Esophagus squamous epithelium (tissue), 5 donors: ENCODE measurements at places on chromosomes 6 and 20.

- no peak for DNase-seq
These were observed 10.2 kb upstream of the EPB41L1 start for GRCh38 chr20:36144336-36144735.

DNA sequence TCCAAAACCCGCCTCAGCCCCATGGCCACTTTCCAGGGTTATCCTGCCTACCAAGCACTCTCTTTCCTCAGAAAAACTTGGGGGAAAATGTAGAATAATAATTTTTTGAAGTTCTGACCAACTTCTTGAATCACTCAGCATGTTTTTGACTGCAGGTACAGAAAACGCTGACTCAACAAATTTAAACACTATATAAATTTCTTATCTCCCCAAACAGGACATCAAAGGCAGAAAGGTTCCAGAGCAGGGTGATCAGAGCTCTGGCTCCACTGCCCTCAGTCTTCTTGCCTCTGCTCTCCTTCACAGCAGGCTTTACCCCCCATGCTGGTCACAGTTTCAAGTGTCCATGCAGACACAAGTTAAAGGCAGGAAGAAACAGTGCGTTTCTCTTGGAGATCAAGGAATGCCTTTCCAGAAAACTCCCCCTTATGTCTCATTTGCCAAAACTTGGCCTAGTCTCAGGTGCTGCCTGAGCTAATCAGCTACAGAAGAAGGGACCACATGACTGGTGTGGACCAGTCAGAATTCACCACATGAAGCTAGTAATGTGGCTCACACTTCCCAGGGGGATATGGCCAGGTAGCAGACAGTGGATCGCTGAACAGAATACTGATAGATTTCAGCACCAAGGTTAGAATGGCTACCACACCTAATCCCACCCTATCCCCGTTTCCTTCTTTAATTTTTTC is 24.4 kb upstream of the SLC17A3 start:
- DNase-seq: no peak

DNA sequence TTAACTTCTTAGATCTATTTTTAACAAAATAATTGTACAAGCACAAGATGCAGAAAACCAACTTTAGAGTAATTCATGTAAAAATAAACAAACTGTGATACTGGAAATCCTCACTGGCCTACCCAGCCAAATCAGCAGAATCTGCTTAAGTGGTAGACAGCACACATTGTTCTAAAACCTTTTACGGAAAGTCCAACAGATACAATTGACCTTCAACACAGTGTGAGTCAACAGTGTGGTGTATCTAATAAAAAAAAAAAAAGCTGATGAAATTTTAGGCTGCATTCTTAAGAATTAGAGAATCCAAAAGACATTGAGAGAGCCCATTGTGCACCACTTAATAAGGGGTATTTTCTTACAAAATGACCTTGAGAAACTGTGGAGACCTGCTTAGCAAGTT is 174.5 kb downstream of the COL21A1 start:
- no peak for DNase-seq

DNA sequence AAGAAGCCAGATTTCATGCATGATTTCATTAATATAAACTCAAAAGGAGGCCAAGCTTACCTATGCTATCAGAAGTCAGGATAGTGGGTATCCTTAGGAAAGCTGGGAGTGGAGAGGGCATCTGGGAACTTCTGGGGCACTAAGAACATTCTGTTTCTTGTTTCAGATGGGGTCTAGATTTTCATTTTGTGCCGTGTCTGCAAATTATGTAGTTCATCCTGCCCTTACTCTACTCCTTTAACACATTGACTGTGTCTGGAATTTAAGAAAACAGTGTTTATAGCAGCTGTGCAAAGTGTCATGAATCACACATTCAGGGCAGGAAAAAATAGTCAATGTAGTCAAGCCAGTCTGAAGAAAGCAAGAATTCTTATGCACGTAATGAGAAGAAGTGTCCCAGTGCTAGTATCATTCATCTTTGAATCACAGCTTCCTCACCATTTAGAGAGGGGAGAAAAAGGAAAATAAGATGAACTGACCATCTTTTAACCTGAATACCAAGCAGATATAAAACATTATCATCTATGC is 11.6 kb upstream of the SPTLC3 start:
- DNase-seq: no peak

GRCh38 chr6:6191909-6192308 is 128.6 kb downstream of the F13A1 start:
- no peak for DNase-seq

DNA sequence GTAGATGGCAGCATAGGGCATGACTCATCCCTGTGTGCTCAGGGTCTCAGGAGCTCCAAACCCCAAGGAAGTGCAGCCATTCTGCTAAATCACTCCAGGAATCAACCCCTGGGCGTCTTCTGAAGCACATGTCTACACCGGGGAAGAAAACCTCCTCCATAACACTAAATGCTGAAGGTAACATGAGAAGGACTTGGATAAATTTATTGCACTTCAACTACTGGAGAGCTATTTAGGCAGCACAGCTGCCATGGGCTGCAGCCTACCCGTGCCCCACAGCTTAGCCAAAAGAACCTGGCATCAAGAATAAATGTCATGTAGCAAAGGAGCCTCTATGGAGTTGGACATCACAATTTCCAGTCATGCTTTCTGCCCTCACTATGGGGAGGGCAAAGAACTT is 152.4 kb upstream of the PROKR2 start:
- no peak for DNase-seq

- DNase-seq: no peak
These were observed 19.8 kb upstream of the TREM1 start for GRCh38 chr6:41306187-41306854.

DNA sequence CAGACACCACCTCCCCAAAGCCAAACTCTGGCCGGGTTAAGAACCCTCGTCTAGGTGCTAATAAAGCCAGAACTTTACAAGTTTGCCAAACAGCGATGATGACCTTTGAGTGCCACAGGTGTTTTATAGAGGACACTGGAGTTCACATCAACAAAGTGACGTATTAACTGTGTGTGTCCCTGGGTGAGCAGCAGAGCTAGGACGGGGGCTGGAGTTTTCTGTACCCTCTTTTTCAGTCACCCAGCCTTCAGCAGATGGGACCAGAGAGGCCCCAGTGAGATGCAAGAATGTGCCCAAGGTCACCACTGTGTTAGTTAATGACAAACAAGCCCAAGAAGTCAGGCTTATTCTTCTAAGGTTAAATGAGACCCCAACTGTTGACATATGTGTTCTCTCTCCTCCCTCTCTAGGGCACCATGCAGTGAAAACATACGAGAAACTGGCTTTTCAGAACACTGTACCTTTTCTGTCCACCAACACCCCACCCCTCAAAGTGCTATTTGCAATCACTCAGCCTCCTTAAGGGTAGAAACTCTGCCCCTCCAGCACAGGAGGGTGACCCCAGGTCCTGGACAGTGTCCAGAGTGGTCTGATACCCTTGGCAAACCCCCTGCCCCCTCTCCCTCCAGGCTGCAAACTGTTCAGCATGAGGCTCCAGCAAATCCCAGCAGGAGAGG is 5.2 kb downstream of the SDC4 start:
- DNase-seq: no peak

- no peak for DNase-seq
These were observed 20.8 kb upstream of the SLCO4A1 start for GRCh38 chr20:62621251-62622110.

DNA sequence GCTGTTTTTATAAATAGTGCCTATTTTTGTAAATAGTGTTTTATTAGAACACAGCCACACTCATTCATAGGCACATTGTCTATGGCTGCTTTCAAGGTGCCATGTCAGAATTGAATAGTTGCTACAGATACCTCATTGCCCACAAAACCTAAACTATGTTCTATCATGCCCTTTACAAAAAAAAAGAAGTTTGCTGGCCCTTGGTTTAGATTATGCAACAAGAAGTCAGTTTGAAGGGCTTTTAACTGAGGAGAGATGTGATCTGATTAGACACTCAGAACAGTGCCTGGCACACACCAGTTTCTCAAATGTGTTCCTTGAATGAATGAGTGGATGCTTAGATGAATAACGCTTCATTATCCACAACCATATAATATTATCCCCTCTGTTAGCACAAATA is 366.1 kb downstream of the MAFB start:
- no peak for DNase-seq

DNA sequence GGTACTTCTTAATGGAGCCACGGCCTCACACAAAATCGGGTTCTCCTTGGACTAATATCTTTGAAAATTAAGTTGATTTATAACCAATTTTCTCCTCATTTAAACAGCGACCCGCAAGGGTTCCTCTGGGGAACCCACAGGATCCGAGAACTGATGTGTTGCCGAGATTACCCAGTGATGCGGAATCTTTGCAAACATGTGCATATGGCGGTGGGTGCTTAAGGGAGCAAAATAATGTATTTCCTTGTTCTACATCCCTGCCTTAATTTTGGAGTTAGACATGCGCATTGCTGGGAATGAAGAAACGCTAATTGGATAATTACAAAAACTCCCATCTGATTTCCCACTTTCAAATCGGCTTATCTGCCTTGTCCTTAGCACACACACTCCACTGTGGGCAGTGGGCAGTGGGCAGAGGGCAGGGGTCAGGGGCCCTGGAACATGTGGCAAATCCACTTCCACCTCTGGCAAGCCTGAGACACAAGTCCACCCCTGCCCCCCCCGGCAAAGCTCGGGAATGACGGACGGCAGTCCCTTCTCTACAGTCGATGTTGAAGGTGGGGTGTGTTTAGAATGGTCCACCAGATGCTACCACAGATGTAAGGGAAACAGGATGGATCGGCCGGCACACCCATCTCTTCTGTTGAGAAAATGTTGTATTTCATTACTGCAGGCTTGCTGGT is 137.4 kb upstream of the CDH4 start:
- no peak for DNase-seq

- no peak for DNase-seq
These were observed 45.5 kb upstream of the GLP1R start for GRCh38 chr6:39003072-39003471.

DNA sequence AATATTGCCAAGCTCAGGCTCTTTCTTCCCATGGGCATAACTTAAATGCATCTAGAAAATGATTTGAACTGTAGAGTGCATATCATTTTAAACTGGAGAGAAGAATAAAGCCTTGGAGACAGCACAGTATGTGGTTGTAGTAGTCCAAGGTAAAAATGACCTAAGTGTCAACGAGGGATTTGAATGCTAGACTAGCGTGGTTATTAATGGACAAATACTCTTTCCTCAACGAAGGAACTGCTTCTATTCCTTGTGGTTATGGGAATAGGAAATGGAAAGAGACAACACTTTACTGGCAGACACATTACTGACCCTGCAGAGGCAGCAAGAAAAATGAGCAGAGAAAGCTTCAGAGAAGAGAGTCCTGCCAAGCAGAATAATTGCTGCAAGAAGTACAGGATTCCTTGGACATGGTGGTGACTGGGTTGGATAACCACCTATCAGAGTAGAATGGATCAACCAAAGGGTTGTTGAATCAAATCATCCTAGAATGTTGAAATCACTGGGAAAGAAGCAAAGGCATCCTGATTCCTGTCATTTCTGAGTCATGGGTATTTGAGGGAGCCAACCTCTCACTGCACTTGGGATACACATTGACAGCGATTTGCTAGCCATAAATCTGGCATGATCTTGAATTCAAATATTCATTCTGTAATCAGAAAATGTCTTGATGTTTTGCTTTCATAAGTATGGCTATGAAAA is 258.1 kb upstream of the EPHA7 start:
- DNase-seq: no peak

GRCh38 chr20:6831461-6831860 is 64.0 kb downstream of the BMP2 start:
- DNase-seq: no peak

GRCh38 chr20:50510706-50511542 is 741 bp downstream of the PTPN1 start:
- DNase-seq: no peak

- DNase-seq: no peak
These were observed 303.7 kb downstream of the ESR1 start for GRCh38 chr6:152110886-152111820.

DNA sequence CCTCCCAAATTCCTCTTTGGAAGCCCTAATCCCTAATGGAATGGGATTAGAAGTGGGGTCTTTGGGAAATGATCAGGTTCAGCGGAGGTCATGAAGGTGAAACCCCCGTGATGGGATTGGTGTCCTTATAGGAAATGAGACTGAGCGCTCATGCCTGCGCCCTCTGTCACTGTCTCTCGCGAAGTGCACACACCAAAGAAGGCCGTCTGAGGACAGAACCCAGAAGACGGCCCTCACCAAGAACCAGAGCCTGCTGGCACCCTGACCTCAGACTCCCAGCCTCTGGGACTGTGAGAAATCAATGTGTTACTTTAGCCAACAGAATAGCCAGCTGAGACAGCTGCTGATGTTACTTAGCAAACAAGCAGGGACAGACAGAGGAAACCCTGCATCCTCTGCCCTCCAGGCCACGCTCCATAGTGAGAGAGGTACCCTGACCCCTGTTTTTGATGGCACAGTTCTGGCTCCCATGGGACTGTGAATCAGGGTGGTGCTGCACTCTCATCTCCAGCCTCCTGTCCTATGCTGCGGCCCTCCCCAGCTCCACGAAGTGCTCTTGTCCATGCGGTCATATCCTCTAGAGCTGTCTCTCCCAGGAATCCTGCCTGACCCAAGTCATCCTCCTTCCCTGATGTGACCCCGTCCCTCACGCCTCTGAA is 369.3 kb downstream of the ZFAND3 start:
- no peak for DNase-seq

DNA sequence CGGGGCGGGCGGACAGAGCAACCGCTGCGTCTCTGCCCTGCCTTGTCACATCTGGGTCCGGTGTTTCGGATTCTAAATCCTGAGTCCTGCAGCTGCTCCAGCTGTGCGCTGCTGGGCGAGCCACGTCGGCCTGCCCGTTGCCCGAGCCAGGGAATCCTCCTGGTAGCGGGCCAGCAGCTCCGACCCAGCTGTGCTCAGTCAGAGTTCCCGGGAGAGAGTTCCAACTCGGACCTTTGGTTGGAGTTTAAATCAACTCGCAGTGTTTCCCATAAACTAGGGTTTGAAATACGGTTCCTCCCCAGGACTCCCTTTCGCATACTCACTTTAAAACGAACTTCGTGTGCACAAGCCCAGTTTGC is 315 bp upstream of the PDE10A start:
- no peak for DNase-seq

DNA sequence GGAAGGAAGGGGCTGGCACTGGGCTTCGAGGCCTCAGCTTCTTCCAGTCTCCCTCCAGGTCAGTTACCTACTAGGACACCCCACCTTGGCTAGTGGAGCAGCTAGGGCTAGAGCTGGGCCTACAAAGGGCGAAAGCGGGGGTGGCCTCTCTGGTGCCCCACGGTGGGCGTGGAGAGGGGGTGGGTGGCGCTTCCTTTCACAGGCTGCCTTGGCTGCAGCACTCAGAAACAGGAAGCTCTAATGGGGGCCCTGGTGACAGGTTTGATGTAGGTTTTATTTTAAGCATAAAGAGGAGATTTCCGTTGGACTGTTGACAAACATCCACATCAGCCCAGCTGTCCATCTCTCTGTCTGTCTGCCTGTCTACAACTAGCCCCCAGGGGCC is 13.4 kb downstream of the FAM110A start:
- no peak for DNase-seq

DNA sequence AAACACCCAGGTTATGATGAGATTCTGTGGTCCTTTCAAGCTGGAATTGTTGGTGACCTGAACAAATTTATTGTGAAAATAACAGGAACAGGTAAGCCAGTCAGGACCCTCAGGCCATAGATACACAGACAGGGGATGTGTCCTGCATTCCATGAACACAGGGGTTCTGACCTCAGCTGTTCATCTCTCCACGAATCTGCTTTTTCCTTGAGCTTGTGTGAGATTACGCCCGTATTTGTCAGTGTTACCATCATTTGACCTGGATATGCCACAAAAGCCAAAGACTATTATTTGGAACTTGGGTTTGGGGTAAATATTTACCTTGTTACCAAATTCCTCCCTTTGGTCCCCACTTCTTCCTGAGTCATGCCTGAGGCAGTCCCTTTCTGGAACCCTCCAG is 288.9 kb downstream of the PREX1 start:
- no peak for DNase-seq
